Fibroblast of upper back skin (primary cell): ENCODE measurements at places on chromosomes 5 and 9.
A peak's percentile ranks its signal among the peaks of the same experiment; 100 is the strongest.

- DNase-seq = peak; percentile 66
These were observed 106.1 kb upstream of the ICE1 start for GRCh38 chr5:5316334-5316733.

DNA sequence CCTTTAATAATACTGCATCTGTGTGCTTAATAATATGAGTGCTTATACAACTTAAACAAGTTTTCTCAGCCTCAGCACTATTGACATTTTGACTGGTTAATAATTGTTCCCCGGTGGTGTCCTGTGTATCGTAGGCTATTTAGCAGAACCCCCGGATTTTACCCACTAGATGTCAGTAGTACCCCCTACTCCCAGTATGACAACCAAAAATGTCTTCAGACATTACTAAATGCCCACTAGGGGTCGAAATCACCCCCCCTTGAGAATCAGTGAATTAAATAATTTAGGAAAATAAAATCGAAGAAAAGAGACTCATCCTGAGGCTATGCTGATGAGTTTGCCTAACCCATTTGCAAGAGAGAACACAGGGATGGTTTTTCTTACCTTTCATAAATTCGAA lies 166.3 kb downstream of the ATP10B start:
- no peak for DNase-seq

GRCh38 chr9:136714096-136714892 lies 1.9 kb downstream of the DIPK1B start:
- no peak for DNase-seq

DNA sequence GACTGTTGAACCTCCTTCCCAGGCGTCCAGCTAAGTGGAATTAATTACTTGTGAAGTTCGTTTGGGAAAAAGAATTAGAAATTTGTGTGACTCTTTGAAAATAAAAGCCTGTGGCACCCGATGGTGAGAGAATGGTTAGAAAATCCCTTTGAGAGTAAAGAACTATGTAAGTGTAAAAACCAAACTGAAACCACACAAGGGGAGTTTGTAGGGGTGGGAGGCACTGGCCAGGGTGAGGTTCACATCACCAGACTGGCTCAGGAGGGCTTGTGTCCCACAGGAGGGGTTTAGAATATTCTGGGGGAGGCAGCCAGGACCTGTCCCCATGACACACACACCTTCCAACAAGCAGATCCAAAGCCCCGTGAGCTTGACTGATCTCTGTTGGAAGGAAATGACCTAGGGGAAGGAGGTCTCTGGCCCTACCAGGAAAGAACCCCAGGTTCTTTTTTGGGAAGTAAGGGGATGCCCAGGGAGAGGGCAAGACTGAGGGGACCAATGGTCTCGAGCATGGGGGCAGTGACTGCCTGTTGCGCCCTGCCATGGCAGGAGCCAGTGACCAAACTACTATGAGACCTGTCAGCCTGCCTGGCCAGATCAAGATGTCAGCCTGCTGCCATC lies 4.3 kb downstream of the SPATA24 start:
- no peak for DNase-seq

GRCh38 chr5:180021900-180022299 lies 49.7 kb downstream of the RNF130 start:
- no peak for DNase-seq

GRCh38 chr5:172692981-172693380 lies 51.9 kb downstream of the NEURL1B start:
- DNase-seq = peak; percentile 21

GRCh38 chr5:139752506-139753473 lies 42.8 kb upstream of the PSD2 start:
- peak; percentile 79 for DNase-seq

- DNase-seq = no peak
These were observed 128.8 kb upstream of the PANK3 start for GRCh38 chr5:168707716-168708695.

GRCh38 chr9:14271093-14271673 lies 42.8 kb downstream of the NFIB start:
- DNase-seq = peak; percentile 91

DNA sequence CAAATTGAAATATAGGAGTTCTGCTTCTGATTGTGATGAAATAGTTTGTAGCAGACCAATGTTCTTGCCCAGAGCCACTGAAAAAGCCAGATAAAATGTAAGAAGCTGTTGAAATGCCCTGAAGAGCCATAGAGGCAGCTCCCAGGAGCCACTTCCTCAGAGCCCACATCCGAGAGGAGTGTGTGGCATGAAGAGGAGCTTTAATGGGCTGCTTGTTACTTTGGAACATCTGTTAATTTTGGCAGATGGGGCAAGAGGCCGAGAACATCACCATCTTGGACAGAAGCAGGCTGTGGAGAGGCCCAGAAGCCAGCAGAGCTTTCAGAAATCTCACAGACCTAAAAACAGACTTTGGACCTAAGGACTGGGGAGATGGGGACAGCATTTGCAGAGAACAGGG lies 370.8 kb downstream of the GADD45G start:
- DNase-seq = no peak

- DNase-seq = peak; percentile 75
These were observed 61.0 kb downstream of the SUB1 start for GRCh38 chr5:32646061-32646969.

DNA sequence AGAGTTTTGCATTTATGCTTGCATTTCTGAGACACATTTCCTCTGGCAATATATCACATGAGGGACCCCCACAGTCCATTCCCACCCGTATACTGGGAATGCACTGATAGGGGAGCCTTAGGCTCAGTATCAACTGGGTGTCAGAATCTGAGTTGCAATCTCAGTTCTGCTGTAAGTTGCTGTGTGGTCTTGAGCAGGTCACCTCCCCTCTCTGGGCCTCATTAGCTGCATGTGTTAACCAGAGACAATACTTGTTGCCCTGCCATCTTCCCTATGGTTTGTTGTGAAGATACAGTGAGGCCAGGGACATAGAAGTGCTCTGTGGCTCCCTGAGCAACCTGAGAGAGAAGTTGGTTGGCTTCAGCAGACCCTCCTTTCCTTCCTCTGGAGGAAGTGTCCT lies 55.7 kb upstream of the TGFBR1 start:
- no peak for DNase-seq

GRCh38 chr9:129981180-129981907 lies 61.6 kb downstream of the FNBP1 start:
- DNase-seq = no peak

DNA sequence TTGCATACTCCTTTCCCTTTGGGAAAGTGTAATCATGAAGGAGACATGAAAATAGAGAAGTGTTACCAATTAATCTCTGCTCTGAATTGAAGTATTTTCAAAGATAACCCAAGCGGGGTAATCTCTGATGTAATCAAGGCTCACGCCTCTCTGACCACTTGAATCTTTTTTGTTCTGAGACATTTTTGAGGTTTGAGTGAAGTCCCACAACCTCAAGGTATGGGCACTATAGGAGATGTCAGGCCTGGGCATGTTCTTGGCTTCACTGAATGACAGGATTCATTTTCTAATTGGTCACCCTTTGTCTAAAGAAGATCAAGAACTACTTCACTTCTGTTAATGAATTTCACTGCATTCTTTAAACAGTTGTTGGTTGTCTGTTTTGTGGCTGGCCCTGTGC lies 23.7 kb downstream of the ENHO start:
- DNase-seq = no peak

GRCh38 chr9:126117158-126117425 lies 209.5 kb upstream of the MVB12B start:
- no peak for DNase-seq

DNA sequence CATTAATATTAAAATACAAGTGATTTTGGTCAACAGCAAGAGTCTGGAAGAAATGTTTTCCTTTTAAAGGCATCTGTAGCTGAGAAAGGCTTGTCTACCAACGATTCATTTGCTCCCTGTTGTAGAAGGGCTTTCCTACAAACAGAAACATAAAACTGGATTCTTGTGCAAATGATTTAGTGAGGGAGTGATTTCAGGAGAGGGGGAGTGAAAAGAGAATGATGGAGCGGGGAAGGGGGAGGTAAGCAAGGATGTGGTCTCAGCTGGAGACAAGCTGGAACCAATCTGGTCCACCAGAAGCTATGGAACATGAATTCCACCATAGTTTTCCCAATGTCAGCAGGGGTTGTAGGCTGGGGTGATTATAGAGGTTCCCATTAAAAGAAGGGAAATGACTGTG lies 196.3 kb downstream of the FBXO4 start:
- no peak for DNase-seq

- no peak for DNase-seq
These were observed 26.8 kb downstream of the MRRF start for GRCh38 chr9:122291458-122291857.

DNA sequence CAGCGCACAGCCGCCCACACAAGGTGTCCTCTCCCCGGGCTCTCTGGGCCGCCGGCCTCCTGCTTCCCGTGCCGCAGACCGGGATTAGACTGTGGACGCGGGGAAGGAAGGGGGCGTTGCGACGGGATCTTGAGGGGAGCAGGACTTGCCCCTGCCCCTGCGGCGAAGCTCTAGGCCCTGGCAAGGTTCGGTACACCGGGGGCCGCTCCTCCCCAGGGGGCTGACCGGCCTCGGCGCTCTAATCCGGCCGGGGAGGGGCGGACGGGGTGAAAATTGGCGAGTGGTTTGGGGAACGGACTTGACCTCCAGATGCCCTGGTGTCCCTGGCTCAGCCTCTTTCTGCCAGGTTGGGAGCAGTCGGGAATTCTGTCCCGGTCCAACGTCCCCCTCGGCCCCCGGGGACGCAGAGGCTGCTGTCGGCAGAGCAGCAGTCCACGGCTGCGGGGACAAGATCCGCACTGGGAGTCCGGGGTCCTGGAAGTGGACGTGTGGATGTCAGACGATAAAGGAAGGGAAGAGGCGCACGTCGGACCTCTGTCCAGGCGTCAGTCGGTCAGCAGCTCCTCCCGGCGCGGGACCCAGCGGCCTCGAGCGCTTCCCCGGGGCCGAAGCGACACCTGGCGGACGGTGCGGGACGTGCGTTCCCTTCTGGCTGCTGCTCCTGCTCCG lies 1.9 kb upstream of the CNTFR start:
- DNase-seq = peak; percentile 57

DNA sequence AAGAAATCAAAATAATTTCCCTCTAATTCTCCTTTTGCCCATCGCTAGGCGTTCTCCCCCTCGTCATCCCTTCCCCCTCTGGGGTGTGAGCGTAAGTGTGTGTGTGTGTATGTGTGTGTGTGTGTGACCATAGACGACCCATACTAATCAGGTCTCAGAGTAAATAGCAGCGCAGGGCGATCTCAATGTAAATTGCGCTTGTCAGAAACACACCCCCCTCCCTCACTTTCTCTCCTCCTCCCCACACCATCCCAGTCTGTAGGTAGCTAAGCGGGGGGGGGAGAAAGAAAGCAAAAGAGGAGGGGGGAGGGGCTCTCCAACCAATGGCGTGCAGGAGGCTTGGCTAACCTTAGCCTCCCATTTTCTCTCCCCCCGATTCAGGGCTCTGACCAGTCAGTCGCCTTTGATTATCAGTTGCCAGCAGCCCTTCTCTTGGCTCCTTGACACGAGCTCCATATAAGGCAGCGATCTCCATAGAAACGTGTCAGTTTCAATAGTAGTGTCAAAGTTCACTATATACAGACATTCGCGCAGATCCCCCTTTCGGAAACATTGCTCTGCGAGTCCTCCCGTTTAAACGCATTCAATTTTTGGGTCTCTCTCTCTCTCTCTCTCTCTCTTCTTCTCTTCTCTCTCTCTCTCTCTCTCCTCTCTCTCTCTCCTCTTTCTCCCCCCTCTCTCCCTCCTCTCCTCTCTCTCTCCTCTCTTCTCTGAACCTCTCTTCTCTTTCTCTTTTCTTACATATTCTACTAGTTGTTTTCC lies at the start of gene NR2F1:
NR2F1 (plus strand) TSS at position 546 of the 762 bp plus-strand sequence. CDS start 1,802 bp downstream, outside the sequence.
- peak; percentile 90 for DNase-seq

GRCh38 chr5:4099386-4099785 lies 503.8 kb downstream of the IRX1 start:
- no peak for DNase-seq

- DNase-seq = no peak
These were observed 17.8 kb downstream of the MRPL36 start for GRCh38 chr5:1781726-1782384.

- DNase-seq = no peak
These were observed 15.7 kb upstream of the IL6ST start for GRCh38 chr5:56010431-56010830.

DNA sequence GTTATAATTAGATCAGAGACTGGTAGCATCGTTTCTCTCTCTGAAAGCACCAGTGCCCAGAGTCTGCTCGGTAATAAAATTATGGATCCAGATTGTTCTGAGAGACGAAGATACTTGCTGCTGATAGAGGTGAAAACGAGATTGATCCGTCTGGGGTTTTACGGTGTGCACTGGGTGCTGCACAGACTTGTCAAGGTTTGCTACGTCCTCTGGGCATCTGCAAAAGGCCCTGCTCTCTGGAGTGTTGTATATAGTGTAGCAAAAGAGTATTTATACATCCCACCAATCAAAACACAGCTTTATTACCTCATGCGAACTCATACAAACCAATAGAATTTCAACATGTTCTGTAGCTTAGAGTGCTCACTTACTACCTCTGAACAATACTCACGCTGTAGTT lies 219.3 kb downstream of the PBX3 start:
- no peak for DNase-seq

- DNase-seq = no peak
These were observed 67.4 kb downstream of the ZNF608 start for GRCh38 chr5:124678922-124679519.

DNA sequence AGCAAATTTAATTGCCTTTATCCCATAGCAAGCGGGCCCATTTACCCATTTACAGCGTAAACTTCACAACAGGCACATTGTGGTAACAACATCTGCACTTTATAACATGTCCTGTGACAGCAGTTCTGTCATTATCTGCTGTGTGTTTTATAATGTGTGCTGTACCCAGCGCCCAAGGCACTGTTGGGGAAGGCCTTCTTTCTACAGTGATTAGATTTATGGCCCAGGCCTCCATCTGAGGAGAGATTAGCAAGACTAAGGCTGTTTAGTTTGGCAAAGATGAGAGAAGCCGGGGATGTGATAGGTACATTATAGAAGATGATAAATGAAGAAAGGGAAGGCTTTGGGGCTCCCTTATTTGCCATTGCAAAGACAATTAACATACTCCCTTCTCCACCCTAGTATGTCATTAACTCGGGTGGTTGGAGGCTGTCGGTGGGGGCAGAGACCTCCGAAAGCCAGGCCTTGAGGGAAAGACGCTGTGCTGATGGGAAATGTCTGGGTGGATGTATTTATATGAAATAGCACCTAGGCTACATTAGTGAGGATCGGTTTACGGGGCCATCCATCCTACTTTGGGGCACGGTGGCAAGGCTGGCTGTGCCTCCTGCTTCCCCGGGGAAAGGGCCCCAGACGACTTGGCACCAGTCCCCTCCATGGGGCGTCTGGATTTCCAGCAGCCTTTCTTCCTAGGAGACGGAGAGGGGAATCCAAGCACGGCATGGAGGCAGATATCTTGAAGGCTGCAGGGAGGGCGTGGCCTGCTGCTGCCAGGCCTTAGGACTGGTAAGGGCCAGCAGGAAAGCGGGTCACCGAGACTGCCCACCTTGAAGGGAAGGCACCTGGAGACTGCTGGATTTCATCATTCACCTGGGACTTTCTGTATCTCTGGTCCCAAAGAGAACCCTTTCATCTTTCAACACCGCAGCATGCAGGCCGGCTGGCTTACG lies 64.3 kb upstream of the PTCH1 start:
- no peak for DNase-seq
